ENCODE measurements at places on chromosomes 6 and 20.

DNA sequence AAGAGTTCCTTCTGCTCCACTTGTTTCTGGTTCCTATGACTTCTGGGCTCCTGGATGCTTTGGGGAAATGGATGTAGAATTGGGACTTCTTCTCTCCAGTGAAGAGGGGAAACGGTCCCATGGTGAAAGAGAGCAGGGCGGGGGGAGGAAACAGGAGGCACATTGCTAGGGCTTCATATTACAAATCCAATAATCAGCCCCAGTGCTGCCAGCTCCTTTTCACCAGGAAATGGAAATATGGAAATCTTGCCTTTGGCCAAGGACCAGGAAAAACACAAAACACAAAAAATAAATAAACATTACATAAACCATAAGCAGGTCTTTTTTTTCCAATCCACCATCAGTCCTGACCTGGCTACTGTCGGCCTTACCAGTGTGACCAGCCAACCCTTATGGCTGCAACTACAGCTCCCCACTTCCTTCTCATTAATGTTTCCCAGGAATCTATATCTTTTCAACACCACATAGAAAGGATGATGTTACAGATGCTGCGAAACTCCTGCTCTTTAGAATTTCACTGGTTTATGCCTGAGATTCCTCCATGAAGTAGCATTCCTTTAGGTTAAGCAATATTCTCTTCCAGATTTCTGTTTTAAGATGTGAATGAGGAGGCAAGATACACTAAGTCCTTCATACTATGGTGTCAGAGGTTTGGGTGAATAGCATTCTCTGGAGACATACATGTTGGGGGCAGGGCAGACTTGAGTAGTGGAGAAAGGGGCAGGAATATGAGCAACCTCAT is 2.0 kb downstream of the PI3 start:
- no peak for DNase-seq

DNA sequence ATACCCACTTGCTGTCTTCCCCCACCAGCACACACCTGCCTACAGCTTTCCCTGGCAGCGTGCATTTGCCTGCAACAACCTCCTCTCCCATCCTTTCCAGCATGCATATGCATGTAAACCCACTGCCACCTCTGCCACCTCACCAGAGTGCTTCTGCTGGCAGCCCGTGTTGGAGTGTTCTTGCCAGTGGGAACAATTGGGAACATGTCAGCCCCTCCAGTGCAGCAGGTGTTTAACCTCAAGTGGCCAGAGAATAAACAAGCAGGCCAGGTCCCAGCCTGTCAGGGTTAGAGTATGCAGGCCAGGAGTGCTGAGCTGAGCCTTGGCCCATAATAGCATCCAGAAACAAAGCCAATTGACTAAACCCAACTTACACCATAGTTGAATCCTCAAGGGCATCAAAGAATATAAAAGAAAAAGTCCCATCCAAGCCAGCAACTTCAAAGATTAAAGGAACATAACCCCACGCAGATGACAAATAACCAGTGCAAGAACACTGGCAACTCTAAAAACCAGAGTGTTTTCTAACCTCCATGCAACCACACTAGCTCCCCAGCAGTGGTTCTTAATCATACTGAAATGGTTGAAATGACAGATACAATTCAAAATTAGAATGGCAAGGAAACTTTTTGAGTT is 1212.1 kb upstream of the CITED2 start:
- no peak for DNase-seq

DNA sequence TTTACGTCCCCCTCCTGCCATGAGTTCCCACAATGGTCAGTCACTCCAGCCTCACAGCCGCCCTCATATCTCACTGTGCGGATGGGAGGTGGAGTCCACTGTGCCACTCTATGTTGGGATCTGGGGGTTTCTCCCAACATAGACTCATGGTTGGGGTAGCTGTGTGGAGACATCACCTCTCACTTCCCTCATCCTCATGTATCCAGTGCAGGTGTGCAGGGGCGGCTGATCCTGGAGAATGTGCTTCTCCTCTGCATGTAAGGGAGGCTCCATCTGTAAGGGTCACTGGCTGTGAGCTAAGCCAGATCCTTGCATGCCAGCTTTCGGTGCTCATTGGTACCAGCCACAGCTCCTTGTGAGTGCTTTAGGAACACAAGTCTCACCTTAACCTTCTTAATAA is 400.8 kb downstream of the CDH26 start:
- no peak for DNase-seq

- no peak for DNase-seq
These were observed 11.4 kb upstream of the SIRT5 start for GRCh38 chr6:13563009-13563408.

DNA sequence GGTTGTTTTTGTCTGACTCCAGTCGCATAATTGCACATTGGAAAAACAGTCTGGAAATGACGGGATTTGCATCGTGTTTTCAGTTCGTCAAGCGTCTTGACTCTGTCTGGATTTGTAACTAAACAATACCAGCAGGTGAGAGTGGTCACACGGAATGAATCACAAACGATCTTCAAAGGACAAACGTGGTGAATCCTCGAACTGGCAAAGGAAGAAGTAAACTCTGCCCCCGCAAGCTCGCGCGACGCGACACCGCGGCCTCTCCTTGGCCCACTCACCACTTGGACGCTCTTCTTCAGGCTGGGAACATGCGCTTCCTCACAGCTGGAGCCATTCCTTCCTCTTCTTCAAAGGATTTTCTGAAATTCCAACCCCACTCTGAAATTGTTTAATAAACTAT is 352.6 kb downstream of the THBS2 start:
- DNase-seq, result no peak

DNA sequence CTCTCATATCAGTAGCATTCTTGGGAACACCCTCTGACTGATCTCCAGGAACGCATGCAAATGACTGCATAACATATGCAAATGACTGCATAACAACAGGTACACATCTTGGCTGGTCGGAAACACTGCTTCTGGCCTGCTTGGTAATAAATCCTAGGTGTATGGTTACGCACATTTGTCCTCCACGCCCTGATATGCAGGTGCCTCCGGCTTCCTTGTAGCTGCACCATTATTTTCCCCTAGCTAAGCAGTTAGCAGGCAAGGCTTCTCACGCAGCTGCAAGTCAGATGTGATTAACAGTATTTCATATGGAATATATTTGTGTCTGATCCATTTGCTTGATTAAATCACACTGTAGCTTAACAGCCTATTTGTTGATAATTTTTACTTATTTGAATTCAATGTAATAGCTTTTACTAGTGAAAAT is 5.9 kb downstream of the RPS6KA2 start:
- DNase-seq, result no peak

DNA sequence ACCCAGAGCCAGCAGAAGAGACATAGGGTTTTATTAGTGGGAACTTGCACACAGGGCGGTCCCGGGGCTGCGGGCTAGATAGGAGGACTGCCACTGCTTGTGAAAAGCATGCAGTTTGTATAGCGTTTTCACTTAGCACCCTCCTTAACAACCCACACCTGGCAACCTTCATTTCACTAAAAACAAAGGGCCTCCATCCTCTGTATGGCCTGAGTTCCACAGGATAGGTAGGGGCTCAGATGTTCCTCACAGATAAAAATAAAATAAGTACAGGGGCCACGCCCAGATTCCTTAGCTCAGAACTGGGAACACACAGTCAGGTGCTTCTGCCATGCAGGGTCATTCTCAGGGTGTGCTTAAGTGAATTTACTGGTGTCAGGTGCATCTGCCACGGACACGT is 39.8 kb downstream of the GPR6 start:
- DNase-seq, result no peak

DNA sequence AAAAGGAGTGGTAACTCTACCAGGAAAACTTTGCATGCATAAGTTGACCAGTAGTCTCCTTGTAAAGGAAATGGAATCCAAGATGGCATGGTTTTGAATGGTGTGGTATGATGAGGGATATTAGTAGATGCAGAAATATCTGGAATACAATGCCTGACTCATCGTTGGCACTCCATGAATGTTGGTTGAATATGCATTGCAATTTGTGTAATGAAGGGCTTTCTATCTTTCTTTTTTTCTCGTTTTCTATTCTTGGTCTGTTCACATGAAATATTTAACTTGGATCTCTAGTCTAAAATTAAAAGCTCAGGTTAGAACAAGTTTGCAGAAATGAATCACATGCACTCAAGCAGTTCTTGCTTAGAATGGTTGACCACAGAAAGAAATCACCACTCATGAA is 277.3 kb upstream of the PRND start:
- no peak for DNase-seq

GRCh38 chr6:89351671-89352277 is 748 bp downstream of the UBE2J1 start:
- DNase-seq, result no peak

DNA sequence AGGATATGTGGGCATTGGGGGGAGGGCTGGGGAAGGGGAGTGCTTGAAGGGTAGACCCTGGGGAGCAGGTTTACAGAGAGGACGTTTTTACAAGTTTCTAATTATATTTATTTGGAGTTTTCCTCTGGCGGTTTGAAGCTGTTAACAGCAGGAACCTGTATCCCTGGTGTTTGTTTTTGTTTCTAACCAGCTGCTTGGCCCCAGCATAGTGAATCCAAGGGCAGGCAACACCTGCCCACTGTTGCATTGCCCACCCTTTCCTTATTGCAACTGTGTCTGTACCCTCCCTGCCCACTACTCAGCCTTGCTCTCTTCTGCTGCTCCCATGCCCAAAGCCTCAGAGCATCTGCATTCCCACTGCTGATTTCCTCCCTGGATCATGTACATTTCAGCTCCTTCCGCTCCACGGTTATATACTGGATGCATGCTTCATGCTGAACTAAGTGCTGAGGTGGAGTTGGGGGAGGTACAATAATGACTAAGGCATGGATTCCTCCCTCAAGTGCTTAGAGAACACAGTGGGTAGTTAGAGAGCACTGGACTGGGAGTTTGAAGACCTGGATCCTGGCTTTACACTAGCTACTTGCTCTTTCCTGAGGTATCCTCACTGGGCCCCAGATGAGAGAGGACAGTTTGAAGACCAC is 6.0 kb downstream of the SCUBE3 start:
- DNase-seq, result no peak

DNA sequence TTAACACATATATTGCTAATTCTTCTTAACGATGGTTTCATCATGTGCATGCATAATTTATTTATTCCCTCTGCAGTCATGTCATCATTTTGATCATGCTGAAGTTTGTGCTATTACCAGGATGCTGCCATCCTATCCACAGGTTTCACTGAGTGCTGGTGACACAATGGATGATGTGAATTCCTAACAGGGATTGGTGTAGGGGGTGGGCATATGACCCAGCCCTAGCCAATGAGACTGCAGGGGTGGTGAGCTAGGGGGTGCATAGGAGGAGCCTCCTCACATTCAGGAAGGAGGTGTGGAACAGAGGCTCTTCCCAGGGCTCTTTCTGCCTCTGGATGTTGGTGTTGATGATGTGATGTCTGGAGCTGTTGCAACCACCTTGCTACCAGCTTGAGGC is 7.5 kb downstream of the CST5 start:
- DNase-seq, result no peak

DNA sequence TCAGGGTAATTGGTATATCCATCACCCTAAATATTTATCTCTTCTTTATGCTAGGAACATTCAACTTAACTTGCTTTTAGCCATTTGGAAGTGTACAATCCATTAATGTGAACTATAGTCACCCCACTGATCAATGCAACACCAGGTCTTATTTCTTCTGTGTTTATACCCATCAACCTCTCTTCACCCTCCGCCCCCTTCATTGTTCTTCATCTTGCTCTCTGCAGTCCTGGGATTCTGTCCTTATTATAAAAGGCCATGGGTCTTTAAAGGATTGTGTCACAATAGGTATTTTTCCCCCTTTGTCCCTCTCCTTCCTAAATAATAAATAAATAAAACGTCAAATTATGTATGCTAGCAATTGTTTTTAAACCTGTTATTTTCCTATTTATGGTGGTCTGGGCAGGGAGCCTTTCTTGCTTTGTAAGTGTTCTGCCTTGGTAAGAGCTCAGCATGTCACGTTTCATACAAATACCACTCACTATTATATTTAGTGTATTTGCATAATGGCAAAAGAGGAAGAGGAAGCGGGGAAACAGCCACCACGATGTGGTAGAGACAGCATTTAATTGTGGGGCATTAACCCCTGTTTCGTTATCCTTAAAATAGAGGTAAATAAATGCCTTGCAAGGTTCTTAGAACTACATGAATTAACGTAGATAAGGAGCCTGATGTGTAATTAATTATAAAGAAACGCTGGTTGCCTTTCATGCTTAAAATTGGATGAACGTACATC is 1.9 kb downstream of the ABRACL start:
- DNase-seq, result no peak

DNA sequence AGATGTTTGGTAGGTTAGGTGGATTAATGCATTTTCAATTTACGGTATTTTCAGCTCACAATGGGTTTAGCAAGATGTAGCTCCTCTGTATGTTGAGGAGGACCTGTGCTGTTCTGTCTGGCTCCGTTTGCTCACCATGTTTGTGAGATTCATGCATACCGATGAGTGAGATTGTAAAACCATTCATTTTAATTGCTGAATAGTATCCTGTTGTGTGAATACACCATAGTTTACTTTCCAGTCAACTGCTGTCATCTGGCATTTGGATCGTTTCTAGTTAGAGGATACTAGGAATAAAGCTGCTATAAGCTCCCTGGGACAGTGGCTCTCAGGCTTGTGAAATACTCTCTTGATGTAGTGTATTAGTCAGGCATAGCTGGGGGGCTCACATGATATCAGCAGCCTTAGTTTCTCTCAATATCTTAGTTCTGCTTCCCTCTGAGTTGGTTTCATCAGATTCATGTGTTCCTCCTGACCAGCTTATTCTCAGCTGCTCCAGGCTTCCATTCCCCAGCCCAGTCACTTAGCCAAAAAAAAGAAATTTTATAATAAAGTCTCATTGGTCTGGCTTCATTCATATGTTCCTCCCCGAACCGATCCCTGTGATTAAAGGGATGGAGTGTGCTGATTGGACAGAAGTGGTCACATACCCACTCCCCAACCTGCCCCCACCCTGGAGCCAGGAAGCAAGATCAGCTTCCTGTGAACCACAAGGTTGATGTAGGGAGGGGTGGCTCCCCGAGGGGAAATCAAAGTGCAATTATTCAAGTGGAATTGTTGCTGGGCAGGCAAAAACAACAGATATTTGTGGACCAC is 10.9 kb upstream of the B4GALT5 start:
- no peak for DNase-seq

Measured in stimulated activated CD4-positive, alpha-beta T cell treated with anti-CD3 and anti-CD28 coated beads, Interleukin-4, amount 100 ng/mL, for 4 hours (primary cell).